Lower leg skin (tissue), 4 donors: ENCODE measurements at places on chromosomes 4 and X.

GRCh38 chr4:39763714-39764572 lies 66.0 kb downstream of the UBE2K start:
- DNase-seq, result no peak

GRCh38 chr4:39498727-39499020 lies 28.6 kb downstream of the UGDH start:
- DNase-seq, result no peak

- no peak for DNase-seq
Measured at GRCh38 chr4:145507636-145508035, 26.0 kb downstream of the SMAD1 start.

DNA sequence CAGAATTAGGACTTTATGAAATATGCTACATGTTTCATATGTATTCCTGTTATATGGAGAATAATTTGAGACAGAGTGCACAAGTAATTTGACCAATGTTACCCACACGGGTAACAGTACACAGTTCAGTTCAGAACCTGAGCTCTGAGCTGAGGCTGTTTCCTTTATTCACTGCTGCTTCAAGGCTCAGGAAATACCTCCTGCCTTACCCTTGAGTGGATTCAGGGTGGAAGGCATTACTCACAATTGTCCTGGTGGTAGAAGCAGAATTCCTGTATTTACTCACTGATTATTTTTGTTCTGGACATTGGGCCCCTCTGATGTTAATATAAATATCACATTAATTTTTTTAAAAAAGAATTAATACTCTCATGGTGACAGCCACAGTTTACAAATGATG lies 73.5 kb upstream of the CAMK2D start:
- DNase-seq, result no peak

GRCh38 chrX:74923942-74924448 lies 1.3 kb downstream of the NEXMIF start:
- no peak for DNase-seq

DNA sequence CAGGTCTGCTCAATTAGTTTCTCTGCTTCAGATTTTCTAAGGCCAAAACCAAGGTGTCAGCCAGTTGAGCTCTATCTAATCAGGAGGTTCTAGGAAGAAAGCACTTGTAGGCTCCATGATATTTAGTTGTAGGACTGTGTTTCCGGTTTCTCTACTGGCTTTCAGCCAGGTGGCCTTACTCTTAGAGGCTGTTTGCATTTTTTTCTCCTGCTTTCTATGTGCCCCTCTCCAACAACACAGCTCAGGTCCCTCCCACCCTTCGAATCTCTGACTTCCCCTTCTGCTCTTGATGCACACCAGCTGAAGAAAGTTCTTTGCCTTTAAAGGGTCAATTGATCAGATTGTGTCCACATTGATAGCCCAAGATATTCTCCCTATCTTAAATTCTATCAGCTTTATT lies 245.2 kb downstream of the RAB28 start:
- DNase-seq, result no peak

DNA sequence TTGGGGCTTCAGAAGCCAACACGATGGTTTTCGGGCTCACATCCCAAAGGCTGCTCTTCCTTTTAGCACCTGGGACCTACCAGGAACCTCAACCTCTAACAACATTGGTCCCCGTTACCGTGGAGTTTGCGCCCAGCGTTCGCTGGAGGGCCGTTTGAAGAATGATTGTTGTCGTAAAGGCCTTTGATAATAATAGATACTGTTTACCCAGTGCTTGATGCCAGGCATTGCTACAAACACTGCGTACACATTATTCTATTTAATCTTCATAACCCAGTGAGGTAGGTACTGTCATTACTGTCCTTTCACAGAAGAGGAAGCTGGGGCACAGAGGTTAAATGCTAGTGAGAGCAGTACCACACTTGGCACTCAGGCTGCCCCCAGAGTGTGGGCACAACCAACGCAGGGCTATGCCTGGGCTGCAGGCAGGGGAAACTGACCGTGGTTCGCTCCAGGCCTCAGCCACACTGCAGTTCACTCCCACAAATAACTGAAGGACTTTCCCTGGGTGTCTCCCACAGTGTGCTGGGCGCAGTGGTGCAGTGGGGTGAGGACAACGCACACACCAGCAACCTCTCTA lies 1.0 kb upstream of the ACSL1 start:
- no peak for DNase-seq

- DNase-seq, result no peak
Measured at GRCh38 chrX:148459343-148459742, 41.1 kb upstream of the AFF2 start.

DNA sequence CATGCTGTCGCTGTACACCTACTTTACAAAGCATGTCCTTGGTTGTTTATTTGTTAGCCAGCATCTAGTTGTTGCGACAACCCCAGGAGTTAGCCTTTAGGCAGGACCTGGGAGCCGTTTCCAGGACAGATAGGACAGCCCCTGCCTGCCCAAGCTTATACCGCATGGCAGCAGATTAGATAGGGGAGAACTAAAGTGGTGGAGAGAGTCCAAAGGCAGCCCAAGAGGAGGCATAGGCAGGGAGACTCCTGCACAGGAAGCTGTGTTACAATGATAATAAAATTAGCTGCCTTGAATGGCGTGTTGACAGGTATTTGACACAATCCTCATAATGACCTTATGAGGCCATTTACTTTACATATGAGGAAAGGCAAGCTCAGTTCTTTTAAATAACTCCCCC lies 13.0 kb downstream of the NSDHL start:
- peak; percentile 7 for DNase-seq

GRCh38 chr4:114911111-114911510 lies 202.3 kb downstream of the NDST4 start:
- DNase-seq, result no peak

GRCh38 chr4:64799751-64800150 lies 390.5 kb upstream of the TECRL start:
- DNase-seq, result no peak

GRCh38 chr4:143186649-143187048 lies 1.9 kb downstream of the USP38 start:
- DNase-seq, result no peak

DNA sequence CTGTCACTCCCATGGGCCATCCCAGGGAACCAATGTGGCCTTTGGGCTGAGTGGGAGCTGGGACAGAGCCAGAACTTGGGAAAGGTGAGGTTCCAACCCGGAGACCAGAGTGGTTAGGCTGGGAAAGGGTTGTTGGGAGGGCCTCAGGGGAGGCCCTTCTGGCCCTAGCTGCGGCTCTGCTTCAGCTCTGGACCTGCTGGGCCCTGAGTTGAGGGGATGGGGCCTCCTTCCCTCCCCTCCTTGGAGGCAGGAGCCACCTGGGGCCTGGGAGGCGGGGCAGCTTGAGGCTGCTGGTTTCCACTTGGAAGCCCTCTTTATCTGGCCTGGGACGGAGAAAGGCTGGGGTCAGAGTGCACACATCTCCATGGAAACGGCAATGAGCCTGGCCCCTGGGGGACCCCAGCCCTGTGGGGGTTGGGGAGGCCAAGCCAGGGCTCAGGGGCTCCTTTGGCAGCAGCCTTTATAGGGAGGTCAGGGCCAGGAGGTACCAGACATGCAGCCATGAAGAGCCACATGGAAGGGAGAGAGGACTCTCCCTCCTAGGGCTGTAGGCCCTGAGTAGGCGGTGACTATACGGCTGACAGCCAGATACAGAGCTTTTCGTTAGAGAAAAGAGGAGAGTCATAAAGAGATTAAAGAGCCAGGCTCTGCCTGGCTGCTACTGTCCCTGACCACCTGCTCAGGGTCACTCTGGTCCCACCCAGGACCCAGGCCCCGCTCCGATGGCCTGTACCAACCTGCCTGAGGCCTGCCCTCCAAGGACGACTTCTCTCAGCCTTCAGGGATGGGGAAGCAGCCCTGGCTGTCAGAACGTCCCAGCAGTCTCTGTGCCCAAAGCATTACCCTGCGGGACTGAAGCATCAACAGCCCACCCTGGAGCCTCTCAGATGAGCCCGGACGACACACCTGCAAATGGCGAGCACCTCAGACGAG lies 6.9 kb upstream of the NSD2 start:
- DNase-seq, result no peak

GRCh38 chr4:18934197-18934596 lies 912.6 kb upstream of the LCORL start:
- no peak for DNase-seq

- no peak for DNase-seq
Measured at GRCh38 chr4:169664615-169665014, 44.2 kb downstream of the CLCN3 start.

- DNase-seq, result no peak
Measured at GRCh38 chr4:159150821-159151390, 48.0 kb downstream of the RAPGEF2 start.

- peak; percentile 93 for DNase-seq
Measured at GRCh38 chrX:69024931-69025330, 140.3 kb downstream of the PJA1 start.

- no peak for DNase-seq
Measured at GRCh38 chr4:84915396-84915780, 51.1 kb downstream of the WDFY3 start.
